ENCODE measurements at places on chromosomes 3 and 15. TPM values are rescaled to one million over a fixed set of nuclear protein-coding genes. Genes with fewer than 3 reads are reported as not detected.

GRCh38 chr3:69370156-69370883 is 15.6 kb downstream of the FRMD4B start:
- no peak for DNase-seq

DNA sequence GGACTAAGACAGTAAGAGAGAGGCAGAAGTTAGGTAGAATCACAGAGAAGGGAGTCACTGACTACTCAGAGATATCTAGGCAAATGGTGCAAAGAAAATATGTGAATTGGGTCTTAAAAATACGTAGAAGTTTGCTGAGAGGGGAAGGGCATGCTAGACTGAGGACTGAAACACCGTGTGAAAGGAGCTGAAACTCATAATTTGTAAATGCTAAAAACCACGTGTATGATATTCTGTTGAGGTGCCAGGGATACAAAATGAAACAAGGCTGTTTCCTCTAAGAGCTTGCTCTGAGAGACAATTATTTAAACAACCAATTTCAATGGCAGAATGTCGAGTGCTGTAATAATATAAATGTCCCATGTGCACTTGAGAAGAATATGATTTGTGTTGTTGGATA is 47.2 kb downstream of the NCK1 start:
- no peak for DNase-seq

- DNase-seq, result no peak
Observed at GRCh38 chr15:85749261-85750151, 45.2 kb downstream of the KLHL25 start.

DNA sequence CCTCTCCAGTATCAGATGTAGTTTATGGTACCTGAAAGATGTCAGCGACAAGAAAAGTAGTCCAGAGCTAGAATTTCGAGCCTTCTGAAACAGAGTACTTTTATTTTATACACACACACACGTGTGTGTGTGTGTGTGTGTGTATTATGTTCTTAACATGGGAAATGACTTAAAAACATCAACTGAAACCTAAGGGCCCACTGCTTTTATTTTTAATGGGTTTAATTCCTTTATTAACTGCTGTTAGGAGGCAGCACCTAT is 1.9 kb downstream of the TCF12 start:
- no peak for DNase-seq

GRCh38 chr3:84755860-84756259 is 202.9 kb upstream of the CADM2 start:
- DNase-seq, result no peak

DNA sequence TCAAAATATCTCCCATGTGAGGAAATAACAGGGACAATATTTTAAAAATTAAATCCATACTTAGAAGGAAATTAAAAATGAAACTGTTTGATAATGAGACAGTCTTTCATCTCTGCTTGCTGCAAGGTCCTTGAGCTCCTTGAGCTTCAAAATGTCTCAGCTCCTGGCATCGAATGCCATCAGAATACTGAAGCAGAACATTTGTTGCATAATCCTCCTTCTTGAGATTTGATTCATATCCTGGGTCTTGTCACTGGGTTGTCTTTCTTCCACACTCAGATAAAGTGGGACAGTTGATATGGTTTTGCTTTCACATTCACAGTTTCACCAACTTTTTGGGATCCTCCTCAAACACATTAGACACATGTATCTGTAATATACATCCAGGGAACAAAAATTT is 27.8 kb downstream of the COL8A1 start:
- no peak for DNase-seq

DNA sequence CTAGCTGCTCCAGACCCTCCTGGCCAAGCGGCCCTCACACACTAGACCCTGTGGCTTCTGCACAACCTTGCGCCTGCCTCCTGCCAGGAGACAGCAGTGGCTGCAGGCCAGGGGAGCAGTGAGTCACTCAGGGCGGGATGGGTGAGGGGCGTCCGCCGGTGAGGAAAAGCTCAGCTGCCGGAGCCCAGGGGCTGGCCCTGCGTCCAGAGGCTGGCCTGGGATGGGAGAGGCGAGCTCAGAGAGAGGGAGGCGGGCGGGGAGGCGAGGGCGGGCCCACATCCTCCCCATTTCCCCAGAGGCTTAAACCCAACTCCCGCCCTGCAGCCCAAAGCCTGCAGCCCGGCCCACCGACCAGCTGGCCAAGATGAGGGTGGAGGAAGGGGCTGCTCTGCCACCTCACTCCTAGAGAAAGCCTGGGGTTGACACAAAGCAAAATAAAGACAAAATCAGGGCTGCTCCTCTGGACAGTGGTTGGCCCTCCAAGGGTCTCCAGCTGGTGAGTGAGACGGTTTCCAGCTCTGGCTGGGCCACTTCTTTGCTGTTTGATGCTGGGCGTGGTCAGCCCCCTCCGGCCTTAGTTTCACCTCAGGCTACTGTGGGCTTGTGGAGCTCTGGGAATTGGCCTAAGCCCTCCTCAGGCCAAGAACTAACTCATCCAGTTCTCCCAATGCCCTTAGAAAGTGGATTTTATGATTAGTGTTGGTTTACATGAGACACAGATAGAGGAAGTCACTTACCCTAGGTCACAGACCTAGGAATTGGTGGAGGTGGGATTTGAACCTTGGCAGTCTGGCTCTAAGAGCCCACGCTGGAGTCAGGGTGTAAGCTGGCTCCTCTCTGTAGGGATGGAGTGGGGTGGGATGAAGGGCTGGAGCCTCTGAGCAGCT is 50.6 kb downstream of the IQSEC1 start:
- no peak for DNase-seq

DNA sequence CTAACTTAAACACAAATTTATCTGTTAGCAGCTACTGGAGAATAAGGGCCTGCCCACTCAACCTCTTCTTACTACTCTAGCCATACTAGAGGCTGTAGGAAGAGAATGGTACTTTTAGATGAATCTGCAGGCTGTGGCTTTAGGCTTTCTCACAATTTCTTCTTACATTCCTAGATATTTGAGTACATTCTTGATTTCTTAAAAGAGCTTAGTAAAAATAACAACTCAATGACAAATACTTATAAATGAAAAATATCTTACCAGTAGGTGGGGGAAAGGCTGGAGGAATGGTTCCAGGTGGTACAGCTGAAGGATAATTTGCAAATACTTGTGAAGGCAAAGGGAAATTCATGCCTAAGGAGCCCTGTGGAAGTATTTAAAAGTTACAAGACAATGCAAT is 92.9 kb upstream of the GK5 start:
- DNase-seq, result no peak

DNA sequence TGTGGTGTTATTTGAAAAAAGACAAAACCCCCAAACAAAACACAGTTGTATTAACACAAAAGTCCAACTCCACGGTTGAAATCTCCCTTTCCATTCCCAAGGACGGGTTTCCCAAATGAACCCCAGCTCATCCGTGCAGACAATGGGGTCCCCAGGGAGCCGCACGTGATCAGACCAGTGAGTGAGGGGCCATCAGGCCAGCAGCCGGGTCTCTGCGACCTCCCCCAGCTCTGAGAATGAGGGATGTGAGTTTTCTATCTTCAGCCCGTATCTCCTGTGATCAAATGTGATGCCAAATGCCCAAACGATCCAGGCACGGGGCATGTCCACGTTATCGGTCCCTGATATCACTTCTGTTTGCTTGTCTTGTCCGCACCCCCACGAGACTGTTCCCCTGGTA is 138.0 kb downstream of the OPA1 start:
- DNase-seq, result no peak

- DNase-seq, result no peak
Observed at GRCh38 chr15:78635346-78635745, 5.7 kb downstream of the CHRNB4 start.

The TMIE gene
- total RNA-seq, result not detected

The LMCD1 gene
- total RNA-seq, result 29.0 TPM

Measured in neural crest cell (in vitro differentiated cells).